NCI-H1694 treated with DMSO at 0.1 percent for 48 hours (cell line): ENCODE measurements at places on chromosomes 11 and 22.

DNA sequence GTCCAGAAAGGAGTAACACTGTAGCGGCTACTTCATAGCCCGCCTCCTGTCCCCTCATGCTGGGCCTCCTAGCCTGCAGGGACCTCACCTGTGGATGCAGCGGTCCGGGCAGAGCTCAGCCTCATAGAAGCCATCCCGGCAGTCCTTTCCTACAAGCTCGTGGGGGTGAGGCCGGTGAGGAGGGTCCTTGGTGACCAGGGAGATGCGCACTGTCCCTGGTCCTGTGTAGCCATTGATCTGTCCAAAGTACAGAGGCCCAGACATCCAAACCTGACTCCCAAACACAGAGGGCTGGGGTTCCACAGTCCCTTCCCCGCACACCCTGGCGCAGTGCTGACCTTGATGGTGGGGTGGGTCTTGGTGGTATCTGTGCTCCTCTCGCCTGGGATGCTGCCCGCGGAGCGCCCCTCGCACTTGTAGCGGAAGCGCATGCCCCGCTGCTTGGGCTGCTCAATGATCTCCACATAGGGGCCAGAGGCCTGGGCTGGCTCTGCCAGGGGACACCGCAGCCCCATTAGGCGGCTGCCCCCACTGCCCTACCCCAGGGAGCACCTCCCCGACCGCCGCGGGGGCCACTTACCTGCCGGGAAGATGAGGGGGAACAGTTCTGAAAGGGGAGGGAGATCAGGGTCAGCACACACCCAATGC is 993 bp downstream of the RELA start:
- DNase-seq: no peak

GRCh38 chr11:120703358-120704152 is 192.0 kb downstream of the GRIK4 start:
- no peak for DNase-seq

GRCh38 chr22:19722178-19722981 is 959 bp upstream of the GP1BB start:
- DNase-seq: no peak

DNA sequence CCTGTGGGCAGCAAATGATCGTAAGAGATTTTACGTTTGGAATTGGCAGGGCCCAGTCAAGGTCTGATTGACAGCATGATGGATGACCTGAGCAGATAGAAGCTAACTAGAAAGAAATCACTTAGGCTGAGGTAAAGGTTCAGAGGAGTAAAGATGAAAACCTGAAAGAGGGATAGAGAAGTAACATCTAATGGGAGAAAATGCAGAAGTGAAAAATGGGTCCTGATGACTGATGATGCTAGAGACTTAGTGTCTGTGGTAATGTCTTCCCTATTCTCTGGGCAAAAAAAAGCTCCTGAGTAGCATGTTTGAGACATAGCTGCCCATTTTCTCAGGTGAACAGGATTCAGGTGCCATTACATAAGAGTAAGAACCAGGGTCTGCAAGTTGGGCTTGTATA is 628.8 kb upstream of the ANO5 start:
- DNase-seq: no peak

DNA sequence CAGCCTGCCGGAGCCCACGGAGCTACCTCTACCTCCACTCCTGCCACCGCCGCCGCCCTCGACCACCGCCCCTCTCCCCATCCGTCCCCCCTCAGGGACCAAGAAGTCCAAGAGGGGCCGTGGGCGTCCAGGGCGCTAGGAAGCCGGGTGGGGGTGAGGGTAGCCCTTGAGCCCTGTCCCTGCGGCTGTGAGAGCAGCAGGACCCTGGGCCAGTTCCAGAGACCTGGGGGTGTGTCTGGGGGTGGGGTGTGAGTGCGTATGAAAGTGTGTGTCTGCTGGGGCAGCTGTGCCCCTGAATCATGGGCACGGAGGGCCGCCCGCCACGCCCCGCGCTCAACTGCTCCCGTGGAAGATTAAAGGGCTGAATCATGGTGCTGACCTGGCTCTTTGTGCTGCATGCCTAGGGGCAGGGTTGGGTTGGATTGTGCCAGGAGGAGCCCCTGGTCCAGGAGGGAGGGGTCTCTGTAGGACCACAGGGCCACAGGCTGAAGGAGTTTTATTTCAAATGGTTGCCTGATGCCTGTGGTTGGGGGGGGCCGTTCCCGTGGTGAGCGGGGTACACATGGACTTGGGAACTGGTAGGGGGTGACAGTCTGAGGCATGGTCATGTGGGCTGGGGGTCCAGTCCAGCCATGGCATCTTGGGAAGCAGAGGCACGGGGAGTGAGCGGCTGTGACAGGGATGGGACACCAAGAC is 2.3 kb downstream of the PTPRCAP start:
- no peak for DNase-seq
